MM.1S (cell line): ENCODE measurements at places on chromosomes 2 and 18.

GRCh38 chr18:57447154-57447621 is 12.0 kb downstream of the ONECUT2 start:
- DNase-seq = peak; percentile 65

GRCh38 chr2:186575302-186575701 is 14.6 kb upstream of the ITGAV start:
- DNase-seq = no peak

DNA sequence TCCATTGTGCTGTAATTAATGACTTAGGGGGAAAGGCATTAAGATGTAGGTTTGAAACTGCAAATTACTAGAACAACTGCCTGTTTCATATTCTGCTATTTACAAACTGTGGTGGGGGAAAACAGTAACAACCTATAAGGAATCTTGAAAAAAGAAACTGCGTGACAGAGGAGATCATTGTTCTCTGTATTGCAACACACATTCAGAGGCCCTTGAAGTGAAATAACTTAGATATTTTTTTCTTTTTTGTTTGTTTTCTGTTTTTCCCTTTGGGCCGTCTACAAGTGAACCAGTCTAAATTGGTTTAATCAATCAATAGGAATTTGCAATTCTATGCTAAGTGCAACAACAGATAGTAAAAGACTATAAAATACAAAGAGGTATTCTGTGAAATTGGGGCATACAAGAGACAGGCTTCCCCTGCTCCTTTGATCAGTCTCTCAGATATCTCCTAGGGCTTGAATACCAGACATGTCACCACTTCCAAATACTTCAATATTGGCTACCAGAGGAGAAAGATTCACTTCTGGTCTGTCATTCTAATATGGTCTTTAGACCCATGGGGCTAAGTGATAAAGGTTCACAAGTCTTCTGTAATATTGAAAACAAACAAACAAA is 2055.1 kb upstream of the CELF4 start:
- no peak for DNase-seq

DNA sequence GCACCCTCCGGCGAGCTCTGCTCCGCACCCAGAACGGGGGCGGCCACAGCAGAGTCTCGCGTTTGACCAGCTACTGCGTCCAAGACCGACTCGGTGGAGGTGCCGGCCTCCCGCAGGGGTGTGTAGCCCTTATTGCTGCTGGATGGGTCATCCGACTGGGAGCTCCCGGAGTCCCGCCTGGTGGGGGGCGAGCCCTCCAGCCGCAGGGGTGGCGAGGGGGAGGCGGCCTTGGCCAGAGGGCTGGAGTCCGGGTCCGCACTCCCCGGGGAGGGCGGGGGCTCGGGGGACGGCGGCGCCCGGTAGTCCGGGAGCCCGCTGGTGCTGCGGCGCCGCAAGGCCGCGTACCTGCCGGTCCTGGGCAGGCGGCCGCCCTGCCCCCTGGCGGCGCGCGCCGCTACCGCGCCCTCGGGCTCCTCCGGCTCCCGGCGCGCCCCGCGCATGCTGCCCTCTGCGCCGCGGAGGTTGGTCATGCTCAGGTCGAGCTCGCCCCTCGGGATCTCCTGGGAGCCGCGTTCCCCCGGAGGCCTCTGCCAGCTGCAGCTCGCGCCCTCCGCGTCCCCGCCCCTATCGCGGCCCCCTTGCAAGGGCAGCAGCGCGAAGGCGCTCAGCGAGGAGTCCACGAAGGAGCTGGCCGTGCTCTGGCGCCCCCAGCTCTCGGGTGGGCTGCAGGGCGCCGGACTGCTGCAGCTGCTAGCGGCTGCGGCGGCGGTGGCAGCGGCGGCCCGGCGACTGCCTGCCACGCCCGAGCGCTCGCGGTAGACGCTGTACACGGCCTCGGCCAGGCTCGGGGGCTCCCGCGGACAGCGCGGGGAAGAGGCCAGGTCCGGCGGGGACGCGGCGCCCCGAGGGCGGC is 4.8 kb downstream of the TMEM200C start:
- peak; percentile 75 for DNase-seq

DNA sequence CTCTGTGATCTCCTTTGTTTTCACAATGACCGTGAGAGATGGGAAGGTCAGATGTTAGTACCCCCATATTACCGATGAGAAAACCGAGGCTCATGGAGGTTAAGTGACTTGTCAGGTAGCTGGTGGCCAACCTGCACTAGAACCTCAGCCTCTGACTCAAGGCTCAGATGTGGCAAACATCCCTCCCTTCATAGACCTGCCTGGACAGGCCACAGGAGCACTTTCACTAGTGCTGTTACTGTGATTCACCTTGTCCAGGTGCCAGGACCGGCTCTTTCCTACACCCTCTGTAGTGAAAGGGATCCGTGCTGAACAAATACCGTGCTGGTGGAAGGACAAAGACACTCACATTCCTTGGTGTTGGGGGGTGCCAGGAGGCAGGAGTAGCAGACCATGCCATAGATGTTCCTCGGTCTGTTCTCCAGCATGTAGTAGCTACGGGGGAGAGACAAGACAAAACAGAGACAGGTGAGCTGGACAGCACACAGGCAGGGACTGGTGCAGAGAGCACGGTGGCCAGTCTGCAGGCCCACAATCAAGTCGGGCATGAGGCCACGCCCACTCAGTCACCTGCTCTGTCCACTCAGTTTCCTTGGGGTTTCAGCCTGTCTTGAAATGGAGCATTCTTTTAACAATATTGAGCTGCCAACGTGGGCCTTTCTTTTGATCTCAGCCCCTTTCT is 65.9 kb downstream of the EDAR start:
- no peak for DNase-seq

DNA sequence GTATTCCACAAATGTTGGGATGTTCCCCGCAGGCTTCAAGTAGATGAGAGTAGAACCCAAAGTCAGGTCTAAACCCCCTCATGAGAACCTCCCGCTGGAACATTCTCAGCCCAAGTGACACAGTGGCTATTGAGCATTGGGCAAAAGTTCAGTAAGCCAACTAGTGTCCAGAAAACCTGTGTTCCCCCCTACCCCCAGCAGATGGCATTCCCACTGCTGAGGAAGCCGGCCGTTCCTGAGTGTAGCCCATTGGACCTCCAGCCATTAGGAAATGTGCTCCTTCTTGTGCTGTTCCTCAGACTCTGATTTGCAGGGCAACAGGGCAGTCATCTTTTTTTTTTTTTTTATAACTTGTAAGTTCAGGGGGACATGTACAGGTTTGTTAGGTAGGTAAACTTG is 152.1 kb downstream of the NCK2 start:
- no peak for DNase-seq

DNA sequence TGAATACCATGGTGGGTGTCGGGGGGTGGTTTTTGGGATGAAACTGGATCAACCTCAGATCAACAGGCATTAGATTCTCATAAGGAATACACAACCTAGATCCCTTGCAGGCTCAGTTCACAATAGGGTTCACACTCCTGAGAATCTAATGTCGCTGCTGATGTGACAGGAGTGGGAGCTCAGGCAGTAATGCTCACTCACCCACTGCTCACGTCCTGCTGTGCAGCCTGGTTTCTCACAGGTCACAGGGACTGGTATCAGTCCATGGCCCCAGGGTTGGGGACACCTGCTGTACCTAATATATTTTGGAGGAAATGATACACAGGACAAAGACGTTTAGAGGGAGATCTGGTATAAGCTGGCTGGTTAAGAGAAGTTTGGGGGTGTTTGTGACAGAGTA is 338.8 kb downstream of the PLCL1 start:
- no peak for DNase-seq

DNA sequence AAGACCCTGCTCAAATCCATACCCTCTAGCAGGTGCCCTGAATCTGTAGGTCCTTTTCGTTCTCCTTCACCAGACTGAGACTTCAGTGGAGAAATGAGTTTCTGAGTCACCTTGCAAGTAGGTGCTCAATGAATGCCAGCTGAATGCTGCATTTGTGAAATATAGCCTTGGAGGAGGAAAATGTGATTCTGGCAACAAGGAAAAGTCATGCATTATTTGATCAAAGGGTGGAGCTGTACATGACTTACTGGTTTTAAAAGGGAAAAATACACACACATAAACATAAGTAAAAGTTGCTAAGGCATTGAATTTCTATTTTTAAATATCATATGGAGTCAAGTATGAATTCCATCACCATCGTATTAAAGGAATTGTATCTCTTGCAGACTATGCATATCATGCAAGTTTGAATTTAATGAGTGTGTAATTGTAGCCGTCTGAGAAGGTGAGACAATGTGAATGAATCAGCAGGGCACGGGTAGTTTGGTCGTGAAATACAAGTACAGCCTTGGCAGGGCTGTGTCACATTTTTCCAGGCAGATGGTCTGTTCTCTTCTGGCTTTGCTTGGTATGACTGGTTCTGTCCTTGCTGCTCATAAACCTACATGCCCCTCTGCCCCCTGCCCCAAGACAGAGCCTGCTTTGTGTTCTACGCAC is 160.8 kb downstream of the COL6A3 start:
- DNase-seq = no peak

GRCh38 chr2:150478200-150478974 is 9.1 kb downstream of the RND3 start:
- DNase-seq = no peak

GRCh38 chr2:140550821-140551220 is 1580.0 kb downstream of the LRP1B start:
- DNase-seq = no peak

- DNase-seq = no peak
Measured at GRCh38 chr18:49856496-49856895, 43.2 kb upstream of the ACAA2 start.

DNA sequence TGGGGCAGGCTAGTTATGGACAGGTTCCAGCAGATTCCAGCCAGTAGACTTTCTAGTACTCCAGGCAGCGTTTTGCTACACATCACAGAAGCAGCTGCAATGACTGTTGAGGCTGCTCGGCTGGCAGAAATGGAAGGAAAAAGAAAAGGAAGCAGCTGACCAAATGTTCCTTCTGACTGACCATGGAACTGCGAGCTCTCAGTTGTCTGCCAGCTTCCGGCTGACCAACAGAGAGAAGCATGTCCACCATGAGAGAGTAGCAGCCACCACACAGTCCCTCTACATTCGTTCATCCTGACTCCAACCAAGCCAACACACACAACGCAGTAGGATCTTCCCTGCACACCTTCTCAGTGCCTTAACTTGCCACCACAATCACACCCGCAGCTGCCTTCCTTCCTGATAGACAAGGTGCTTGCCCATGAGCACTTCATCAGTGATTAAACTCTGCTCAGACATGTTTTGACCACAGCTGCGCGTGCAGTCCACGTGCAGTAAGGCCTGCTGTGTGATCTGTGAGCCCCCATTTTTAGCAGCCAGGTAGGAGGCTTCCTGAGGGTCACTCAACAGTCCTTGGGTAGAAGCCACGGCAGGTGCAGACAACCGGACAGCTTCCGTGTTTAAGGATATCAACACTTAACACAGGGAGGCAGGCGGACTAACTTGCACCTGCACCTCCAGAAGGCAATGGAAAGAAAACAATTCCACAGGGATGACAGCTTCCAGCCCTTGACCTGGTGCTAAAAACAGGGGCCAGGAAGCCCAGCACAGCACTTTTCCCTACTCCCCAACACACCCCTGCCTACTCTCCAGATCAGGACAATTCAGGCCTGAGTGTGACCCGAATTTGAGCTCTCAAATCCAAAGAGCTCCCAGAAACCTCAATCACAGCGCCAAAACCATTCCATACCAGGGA is 996 bp downstream of the TGFBRAP1 start:
- DNase-seq = peak; percentile 35

GRCh38 chr2:152920846-152921245 is 202.4 kb downstream of the ARL6IP6 start:
- DNase-seq = no peak

DNA sequence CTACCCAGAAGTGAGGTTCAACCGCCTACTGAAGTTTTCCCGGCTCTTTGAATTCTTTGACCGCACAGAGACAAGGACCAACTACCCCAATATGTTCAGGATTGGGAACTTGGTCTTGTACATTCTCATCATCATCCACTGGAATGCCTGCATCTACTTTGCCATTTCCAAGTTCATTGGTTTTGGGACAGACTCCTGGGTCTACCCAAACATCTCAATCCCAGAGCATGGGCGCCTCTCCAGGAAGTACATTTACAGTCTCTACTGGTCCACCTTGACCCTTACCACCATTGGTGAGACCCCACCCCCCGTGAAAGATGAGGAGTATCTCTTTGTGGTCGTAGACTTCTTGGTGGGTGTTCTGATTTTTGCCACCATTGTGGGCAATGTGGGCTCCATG is 48.7 kb upstream of the INPP4A start:
- no peak for DNase-seq

DNA sequence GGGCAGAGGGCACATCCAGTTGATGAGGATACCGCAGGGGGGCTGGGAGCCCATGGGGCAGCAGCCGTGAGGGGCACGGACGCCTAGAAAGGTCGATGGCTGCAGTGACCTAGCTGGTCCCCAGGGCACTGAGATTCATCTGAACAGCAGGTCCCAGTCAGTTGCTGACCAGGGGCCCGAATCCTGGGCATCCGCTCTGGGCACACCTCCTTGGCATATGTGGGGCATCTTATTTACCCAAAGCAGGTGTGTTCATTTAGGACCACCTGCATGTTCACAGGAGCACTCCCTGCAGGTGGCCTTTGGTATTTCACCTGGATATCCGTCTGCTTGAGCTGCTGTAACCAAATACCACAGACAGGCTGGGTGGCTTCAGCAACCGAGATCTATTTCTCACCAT is 72.0 kb upstream of the ODC1 start:
- no peak for DNase-seq

DNA sequence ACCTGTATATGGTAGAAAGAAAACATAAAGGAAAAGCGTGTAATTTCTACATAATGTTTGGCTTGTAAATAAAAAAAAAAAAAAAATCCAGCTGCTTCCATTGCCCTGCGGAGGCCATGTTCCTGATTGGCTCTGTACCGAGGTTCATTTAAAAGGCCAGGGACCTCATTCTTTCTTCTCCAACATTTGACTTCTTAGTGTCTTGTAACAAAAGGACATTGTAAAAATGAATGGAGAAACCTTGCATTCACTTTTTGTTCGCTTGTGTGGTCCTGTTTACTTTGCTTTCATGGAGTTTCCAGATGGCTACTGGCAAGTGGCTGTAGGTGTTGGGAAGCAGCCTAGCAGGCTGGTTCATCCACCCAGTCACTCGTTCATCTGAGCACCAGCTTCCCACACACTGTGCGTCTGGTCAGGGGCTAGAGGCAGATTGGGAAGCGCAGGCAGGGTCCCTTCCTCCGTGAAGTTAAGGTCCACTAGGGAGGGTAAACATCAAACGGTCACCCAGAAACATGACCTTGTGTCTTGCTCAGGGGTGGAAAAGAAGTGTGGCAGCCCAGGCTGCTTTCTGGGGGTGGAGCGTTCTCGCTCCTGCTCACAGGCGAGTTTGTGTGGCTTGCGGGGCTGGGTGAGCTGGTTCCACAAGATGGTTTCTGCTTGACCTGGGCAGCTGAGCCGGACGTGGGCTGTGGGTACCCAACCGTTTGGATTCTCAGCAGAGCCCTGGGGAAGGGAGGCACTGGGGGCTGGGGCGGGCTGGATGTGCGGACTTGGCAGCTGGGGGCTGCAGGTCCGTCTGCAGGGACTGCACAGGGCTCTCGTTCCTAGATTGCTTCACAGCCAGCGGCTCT is 260.7 kb downstream of the AGAP1 start:
- DNase-seq = no peak

GRCh38 chr2:39593439-39594393 is 72.0 kb upstream of the TMEM178A start:
- no peak for DNase-seq

GRCh38 chr2:83860320-83860719 is 598.8 kb downstream of the SUCLG1 start:
- DNase-seq = no peak
